ENCODE measurements at places on chromosomes 2 and 18.

GRCh38 chr2:167637741-167638140, 609.7 kb downstream of the STK39 start:
- DNase-seq = no peak

DNA sequence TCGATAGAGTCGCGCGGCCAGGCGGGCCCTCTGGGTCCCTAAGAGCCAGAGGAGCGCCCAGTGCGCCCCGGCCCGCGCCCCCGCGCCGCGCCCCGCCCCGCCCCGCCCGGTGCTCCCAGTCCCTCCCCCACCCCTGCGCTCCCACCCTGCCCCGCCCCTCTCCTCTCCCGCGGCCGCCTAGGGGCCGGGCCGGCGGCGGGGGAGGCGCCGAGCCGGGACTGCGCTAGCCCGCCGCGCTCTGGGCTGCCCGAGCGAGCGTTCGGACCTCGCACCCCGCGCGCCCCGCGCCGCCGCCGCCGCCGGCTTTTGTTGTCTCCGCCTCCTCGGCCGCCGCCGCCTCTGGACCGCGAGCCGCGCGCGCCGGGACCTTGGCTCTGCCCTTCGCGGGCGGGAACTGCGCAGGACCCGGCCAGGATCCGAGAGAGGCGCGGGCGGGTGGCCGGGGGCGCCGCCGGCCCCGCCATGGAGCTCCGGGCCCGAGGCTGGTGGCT, at the start of gene GPC1:
Gene GPC1, plus strand, starts transcription at position 207 of the 491 bp plus-strand sequence. Its CDS starts 256 bp downstream, at position 463.
- DNase-seq = peak; percentile 52

DNA sequence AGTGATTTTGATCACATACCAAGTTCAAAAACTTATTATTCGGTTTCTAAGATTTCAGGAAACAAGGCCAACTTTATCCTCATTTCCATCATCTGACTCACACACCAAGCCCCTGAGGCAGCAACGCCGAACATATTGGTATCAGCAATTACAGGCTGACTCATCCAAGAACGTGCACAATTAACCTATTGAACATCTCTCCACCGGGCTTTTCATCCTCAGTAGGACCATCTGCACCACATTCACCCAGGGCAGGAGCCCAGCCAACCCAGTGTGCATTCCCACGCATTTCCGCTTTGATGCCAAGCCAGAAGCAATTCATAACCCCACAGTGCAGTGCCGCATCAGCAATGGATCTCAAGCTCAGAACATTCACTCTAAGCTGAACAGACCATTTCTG, 52.9 kb downstream of the SCG2 start:
- no peak for DNase-seq

DNA sequence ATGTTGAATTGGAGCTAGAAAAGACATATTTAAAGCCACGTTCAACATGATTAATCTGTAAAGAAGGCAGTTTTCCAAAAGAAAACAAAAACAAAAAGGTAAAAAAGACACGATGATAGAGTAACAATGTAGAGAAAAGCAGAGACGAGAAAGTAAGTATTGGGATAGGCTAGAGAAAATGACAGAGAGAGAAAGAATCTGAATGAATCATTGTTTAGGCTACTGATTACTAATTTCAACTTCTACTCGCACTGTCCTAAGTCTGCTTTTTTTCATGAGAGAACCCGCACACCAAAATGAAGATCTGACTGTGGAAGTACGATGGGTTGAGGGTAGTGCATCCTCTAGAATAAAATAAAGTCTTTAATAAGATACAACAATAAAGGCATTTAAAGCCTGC, 1599.2 kb upstream of the TMEFF2 start:
- DNase-seq = no peak

DNA sequence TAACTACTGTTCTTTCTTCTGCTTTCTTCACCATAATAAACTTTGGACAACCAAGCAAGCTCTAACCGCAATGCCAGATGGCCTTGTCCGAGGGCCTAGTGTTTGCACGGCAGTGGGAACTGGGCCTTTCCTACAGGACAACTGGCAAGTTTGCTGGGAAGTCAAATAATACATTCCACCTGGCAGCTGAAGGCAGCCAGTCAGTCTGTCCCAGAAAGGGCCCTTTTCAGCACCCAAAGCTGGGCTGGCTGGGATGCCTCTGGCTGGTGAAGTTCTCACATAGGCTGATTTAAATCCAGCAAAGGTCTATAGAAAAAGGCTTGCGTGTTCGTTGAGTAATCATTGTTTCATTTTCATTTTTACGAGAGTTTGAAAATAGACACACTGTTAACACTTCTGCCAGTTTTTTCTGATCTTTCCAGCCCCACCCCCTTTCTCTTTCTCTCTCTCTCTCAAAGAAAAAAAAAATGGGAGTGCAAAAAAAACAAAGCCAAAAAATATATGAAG, 110.0 kb upstream of the EPAS1 start:
- no peak for DNase-seq

All from substantia nigra (tissue), 51 donors.